ENCODE measurements at places on chromosomes 2 and 18.

- DNase-seq = no peak
Measured at GRCh38 chr18:63224630-63225029, 94.9 kb downstream of the BCL2 start.

DNA sequence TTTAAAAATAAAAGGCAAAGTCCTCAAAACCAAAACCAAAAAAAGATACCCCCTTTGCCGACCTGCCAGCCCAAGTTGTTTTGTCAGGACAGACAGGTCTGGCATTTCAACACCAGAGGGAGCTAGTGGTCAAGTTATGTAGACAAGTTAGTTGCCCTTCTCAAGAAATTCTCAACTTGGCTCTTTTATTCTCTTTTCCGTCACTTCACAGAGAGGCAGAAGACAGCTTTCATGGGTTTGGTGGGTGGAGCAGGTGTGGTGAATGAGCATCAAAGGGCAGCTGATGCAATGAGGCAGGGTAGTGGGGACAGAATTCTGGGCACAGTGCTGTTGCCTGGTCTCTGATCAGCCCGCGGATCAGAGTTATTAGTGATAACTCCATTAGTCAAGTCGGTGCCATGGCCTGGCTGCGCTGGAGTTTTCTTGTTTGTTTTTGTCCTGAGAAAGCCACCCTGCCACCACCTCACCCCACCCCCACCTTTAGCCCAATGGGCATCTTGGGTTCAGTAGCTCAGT lies 303.7 kb upstream of the EPAS1 start:
- DNase-seq = peak; percentile 8

DNA sequence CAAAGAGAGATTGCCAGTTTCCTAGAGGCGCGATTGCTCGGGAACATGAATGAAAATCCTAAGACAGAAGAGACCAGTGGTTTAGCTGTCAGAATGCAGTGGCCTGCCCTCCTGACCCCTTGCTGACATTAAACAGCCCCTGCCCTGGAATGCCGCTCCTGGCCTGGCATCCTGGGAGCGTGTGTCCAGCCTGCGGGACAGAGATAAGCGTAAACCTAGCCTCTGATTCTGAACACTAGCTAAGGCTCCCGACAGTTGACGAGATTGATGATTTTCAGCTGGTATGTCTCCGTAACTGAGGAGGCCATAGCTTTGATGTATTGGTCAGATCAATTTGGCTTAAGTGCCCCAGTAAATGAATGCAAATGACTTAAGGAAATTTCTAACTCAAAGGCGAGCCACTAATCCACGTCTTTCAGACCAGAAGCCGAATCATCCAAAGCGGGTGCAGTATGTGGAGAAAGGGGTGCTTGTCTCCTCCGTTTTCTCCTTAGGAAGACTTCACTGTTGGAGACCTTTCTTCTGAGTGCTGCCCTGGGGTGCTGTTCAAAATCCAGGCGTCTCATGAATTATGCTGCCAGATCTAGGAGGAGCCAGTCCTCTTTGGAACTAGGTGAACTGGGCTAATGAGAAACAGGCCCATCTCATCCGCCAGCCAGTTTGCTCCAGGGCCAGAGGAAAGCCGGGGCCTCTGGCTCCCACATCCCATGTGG lies 142.5 kb upstream of the L3MBTL4 start:
- no peak for DNase-seq

- no peak for DNase-seq
Measured at GRCh38 chr2:227423656-227424499, 36.1 kb upstream of the SCYGR1 start.

GRCh38 chr2:7508296-7508943 lies 591.2 kb downstream of the RNF144A start:
- peak; percentile 97 for DNase-seq

GRCh38 chr2:50018921-50019320 lies 864.6 kb upstream of the FSHR start:
- DNase-seq = no peak

GRCh38 chr2:109265369-109265768 lies 136.4 kb downstream of the SH3RF3 start:
- DNase-seq = no peak

GRCh38 chr2:128416109-128416785 lies 97.6 kb upstream of the HS6ST1 start:
- DNase-seq = no peak

DNA sequence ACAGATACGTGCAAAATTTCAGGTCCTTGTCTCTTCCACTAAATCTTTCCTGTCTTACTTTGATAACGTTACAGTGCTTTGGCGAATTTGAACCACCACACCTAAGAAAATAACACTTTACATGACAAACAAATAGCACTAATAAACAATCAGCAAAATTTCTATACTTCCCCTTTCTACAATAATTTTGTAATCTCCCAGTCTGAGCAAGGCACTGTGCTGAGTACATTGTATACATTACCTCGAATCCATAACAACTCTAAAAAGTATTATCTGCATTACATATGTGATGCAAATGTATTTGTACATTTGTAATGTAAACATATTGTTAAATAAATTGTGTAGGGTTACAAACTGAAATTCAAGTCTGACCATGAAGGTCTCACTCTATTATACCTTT lies 49.9 kb downstream of the RTN4 start:
- no peak for DNase-seq

- no peak for DNase-seq
Measured at GRCh38 chr2:1487758-1488157, 74.5 kb downstream of the TPO start.
